ENCODE measurements at places on chromosomes 3 and 15.

GRCh38 chr3:72448858-72449257, 399.4 kb downstream of the SHQ1 start:
- DNase-seq, result no peak

GRCh38 chr15:67063689-67064606, 1.5 kb upstream of the SMAD3 start:
- DNase-seq, result peak; percentile 82

- DNase-seq, result no peak
Observed at GRCh38 chr3:185753354-185753753, 71.5 kb downstream of the IGF2BP2 start.

GRCh38 chr15:88090481-88091011, 166.0 kb downstream of the NTRK3 start:
- DNase-seq, result no peak

- DNase-seq, result no peak
Observed at GRCh38 chr3:174376346-174376745, 482.8 kb upstream of the NAALADL2 start.

GRCh38 chr3:13063225-13063624, 10.0 kb downstream of the IQSEC1 start:
- DNase-seq, result no peak

GRCh38 chr15:63473999-63474809, 30.2 kb upstream of the USP3 start:
- peak; percentile 75 for DNase-seq

DNA sequence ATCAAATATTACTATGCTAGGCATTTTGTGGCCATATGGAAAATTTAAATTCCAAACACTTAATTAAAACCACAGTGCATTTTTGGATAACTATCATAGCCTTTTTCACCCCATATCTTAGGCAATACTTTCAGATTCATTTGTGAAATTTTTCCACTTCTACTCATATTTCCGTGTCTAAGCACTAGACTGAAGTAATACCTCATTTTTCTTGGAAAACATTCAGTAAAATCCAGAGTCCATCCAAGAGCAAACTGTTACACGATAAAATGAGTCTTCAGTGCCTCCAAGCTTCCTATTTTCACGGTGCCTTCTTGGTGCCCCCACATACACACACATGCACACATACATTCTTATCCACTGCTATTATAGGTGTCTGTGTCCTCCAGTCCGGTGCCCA, 845.9 kb downstream of the TBL1XR1 start:
- no peak for DNase-seq

GRCh38 chr3:167067787-167068161, 312.3 kb downstream of the ZBBX start:
- DNase-seq, result no peak

GRCh38 chr3:67048715-67049074, 50.6 kb downstream of the KBTBD8 start:
- DNase-seq, result no peak

GRCh38 chr15:93288728-93289294, 199.8 kb upstream of the RGMA start:
- DNase-seq, result no peak

DNA sequence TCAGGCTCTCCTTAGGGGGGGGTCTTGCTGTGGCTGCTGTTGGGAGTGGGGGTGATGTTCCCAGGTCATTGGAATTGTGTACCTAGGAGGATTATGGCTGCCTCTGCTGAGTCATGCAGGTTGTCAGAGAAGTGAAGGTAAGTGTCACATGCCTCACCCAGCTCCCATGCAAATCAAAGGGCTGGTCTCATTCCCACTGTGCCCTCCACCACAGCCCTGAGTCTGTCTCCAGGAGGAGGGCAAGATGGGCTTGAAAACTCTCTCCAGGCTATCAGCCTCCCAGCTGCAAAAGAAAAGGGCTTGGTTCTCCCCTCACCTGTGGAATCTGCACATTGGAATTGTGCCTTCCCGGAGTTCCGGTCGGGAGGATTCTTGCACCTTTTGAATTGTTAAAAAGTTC, 580.5 kb downstream of the NSUN3 start:
- DNase-seq, result no peak

DNA sequence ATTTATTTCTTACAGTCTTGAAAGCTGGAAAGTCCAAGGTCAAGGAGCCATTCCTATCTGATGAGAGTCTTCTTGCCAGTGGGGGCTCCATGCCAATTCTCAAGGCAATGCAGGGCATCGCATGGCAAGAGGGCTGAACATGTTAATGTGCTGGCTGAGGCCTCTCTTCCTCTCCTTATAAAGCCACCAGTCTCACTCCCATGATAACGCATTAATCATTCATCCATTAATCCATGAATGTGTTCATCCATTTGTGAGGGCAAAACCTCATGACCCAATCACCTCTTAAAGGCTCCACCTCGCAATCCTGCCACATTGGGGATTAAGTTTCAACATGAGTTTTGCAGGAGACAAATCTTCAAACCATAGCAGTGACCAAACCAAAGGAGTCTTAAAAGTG, 118.3 kb downstream of the PROS1 start:
- no peak for DNase-seq

DNA sequence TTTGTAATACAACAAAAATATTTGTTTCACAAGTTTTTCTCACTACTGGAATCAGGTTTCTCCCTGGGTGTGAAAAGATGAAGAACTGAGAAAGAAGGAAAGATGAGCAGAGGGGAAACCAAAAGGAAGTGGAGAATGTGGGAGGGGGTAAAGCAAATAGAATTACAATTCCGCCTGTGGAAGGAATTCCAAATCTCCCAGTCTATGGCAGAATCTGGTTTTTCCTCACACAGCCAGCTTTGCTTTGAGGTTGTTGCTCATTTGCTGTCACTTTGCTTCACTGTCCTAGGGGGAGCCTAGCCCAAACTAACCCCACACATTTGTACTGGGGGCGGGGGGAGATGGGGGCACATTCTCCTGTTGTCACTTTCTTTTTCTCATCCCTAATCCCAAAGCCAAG, 43.9 kb downstream of the RPL22L1 start:
- DNase-seq, result no peak

DNA sequence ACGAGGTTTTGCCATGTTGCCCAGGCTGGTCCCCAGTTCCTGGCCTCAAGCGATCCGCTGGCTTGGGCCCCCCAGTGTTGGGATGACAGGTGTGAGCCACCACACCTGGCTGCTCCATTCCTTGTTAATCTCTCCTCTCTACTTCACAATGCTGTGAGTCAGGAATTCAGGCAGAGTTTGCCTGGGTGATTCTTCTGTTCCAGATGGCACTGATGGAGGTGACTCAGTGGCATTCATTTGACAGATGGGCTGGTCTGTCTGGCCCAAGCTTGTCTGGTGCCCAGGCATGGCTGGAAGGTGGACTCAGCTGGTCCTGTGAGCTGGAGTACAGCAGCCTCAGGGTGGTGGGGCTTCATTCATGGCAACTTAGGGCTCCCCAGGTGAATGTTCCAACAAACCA, 43.2 kb downstream of the SLC6A20 start:
- no peak for DNase-seq

- DNase-seq, result no peak
Observed at GRCh38 chr3:39038165-39038564, 13.6 kb downstream of the SCN11A start.

GRCh38 chr15:52667597-52667996, 11.6 kb downstream of the ATOSA start:
- DNase-seq, result no peak

- no peak for DNase-seq
Observed at GRCh38 chr15:31108836-31109235, 7.3 kb upstream of the TRPM1 start.

DNA sequence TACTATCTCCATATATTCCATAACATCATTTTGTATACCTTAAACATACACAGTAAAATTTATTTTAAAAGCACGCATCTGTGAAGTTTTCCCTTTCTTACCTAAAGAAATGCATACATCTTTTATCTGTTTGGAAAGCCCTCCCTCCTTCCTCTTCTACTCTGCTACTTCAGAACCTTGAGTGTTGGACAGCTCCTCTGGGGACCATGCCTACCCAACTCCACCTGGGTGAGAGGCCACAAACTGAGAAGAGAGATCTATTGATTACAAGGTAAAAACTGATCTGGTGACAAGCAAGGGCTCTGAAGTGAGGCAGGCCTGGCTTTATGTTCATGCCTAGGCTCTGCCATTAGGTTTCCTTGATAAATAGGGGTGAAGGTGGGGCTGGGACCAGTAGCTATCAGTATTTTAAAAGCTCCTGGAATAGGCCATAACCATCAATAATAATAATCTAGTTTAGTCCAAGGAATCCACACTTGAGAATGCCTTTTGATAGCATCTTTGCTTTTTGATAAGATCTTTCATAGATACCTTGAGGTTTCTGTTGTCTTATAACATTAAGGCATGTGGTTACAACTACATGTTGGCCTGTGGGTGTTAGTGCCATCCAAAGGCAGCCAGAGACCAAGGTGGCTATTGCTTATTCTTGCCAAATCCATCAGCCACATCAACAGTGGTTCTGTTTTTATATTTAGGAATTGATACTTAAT, 148.8 kb downstream of the KCNMB2 start:
- DNase-seq, result no peak

DNA sequence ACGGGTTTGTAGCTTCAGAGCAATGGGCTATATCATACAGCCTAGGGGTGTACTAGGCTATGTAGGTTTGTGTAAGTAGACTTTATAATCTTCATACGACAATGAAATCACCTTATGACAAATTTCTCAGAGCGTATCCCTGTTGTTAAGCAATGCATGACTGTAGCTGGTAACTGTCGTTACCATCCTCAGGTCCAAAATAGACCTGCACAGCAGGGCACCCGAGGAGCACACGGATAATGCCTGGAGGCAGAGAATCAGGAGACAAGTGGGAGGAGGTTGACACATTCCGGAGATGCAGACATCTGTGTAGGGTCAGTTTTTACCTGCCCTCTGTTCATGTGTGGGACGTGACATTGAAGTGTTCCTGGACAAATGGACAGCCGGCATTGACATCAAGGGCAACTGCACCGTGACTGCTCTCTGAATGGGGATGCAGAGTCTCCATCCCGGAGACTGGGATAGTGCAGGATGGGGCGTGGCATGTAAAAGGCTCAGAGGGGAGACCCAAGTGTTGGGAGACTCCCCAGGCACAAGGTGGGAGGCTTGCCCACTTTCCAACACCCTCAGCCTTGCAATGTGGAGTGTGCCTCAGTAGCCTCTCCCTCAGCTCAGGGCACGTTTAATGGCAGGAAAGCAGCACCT, 45.9 kb upstream of the PGPEP1L start:
- no peak for DNase-seq

GRCh38 chr15:41465822-41466421, 27.8 kb upstream of the ITPKA start:
- DNase-seq, result peak; percentile 70

- DNase-seq, result no peak
Observed at GRCh38 chr3:62178739-62179600, 194.4 kb downstream of the FEZF2 start.

DNA sequence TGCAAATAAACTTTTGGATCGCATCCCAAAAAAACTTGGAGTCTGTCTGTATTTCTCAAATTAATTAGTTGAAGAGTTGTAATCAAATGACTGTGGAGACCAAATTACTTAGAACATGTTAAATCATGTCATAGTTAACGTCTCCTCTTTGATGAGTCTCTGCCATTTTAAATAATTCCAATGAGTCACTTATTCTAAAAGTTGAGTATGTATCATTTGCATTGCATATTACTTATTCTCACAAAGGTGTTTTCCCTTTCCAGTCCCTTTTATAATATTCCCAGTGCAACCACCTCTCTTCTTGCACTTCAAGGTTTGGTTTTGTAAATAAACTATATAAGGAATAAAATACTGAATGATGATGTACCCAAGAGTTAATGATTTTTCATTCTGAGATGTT, 36.0 kb upstream of the MBNL1 start:
- DNase-seq, result no peak

DNA sequence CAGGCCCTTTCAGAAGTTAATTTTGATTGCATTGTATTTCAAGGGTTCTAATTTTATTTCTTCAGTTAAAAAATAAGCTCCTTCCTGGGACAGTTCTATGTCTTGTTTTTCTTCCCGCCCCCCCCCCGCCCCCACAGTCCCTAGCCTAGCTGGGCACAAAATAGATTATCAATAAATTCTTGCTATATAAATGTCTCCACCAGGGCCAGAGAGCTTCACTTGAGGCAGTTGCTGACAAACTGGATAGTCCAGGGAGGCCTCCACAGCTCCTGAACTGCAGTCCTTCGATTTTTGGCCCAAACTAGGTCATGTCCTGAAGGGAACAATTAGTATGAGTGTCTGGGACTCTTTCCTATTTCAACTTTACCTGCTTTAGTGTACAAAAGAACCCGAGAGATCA, 9.9 kb upstream of the CSPG5 start:
- no peak for DNase-seq

- no peak for DNase-seq
Observed at GRCh38 chr3:146813496-146813895, 208.3 kb upstream of the PLSCR5 start.

GRCh38 chr3:25870452-25870851, 80.6 kb downstream of the OXSM start:
- DNase-seq, result no peak

GRCh38 chr15:54305138-54305537, 326.9 kb downstream of the UNC13C start:
- no peak for DNase-seq

- DNase-seq, result no peak
Observed at GRCh38 chr3:111681661-111682426, 86.7 kb upstream of the ZBED2 start.

DNA sequence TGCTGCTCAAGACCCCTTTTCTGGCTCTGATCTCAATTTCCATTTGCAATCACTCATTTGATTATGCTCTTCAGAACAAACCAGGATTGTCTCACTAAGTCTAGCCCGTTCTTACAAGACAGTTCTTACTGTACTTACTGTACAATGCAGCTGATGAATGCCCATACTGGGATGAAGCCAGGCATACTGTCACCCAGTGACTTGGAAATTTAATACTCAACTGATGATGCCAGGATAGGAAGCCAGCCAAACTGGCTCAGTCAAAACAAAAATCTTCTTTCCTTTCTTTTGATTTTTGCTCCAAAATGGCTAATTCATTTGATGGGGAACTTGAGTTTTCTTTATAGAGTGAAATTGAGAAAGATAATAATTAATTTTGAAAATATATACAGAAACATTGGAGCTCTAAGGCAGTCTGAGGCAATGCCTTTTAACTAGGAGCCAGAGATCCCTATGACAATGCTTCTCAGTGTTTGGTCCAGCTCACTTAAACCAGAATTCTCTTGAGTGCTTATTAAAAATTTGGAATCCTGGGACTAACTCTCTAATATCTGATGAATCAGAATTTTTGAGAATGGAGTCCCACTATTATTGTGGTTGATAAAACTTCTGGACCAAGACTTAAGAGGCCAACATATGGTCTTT, 265.6 kb upstream of the THBS1 start:
- no peak for DNase-seq

Measured in mucosa of descending colon (tissue), 3 donors.